ENCODE measurements at places on chromosomes 3 and 15. TPM values are rescaled to one million over a fixed set of nuclear protein-coding genes. Genes with fewer than 3 reads are reported as not detected.

CFAP92 gene
- total RNA-seq: 0.05 TPM

STAB1 gene
- 66.9 TPM for total RNA-seq

- H3K36me3 ChIP-seq: no peaks in the 10 kb centered on the region
- no peak overlapping the region for H3K4me3 ChIP-seq
- DNase-seq: no peak
- H3K27me3 ChIP-seq: no peaks in the 10 kb centered on the region
- no peaks in the 10 kb centered on the region for H3K4me1 ChIP-seq
Measured at GRCh38 chr3:31635545-31635944, 102.8 kb downstream of the STT3B start.

DNA sequence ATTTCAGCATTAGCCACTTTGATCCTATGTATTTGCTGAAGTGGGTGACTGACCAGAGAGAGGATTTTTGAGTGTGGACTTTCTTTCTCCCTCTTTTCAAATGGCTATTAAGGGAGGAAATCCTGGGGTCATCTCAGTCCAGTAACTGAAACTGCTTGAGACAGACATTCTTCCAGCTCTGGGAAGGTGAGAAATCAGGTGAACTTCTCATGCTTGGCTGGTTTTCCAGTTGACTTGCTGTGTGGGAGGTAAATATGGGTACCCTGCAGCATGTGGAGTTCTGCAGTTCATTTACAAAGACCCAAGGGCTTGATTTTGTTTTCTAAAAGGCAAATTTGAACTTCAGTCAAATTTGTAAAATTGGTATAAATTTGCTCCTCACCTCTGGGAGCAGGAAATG lies 461.1 kb upstream of the TBL1XR1 start:
- H3K36me3 ChIP-seq: no peaks in the 10 kb centered on the region
- no peaks in the 10 kb centered on the region for H3K27me3 ChIP-seq
- H3K27ac ChIP-seq: no peak overlapping the region

- H3K36me3 ChIP-seq: no peaks in the 10 kb centered on the region
- no peak for DNase-seq
- H3K27ac ChIP-seq: no peak overlapping the region
- H3K4me3 ChIP-seq: no peak overlapping the region
Measured at GRCh38 chr3:161150001-161150525, 44.9 kb upstream of the B3GALNT1 start.

All from right lobe of liver (tissue), 6 donors.